Fibroblast of skin of scalp (primary cell): ENCODE measurements at places on chromosomes 12 and 14.
A peak's percentile ranks its signal among the peaks of the same experiment; 100 is the strongest.

DNA sequence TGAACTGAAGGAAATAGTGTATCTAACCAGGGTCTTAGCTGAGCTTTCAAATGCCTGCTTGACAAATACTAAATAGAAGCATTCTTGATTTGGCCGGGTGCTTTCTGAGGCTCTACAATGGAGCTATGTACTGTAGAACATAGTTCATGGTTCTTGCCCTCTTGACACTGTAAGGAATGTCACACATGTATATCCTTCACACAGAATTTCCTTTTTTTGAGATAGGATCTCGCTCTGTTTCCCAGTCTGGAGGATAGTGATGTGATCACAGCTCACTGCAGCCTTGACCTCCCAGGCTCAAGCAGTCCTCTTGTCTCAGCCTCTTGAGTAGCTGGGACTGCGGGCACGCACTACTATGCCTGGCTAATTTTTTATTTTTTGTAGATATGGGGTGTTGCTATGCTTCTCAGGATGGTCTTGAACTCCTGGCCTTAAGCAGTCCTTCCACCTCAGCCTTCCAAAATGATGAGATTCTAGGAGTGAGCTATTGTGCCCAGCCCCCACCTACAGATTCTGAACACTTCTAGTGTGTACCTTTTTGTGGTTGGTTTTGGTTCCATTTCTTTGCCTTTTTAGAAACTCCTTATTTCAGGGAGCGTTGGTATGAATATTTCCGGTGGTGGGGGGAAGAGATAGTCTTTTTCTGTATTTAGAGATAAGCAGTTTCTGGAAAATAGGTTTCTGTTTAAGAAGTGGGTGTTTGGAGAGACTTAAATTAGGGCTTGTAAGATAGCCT, 4.2 kb downstream of the MLXIP start:
- no peak for DNase-seq

DNA sequence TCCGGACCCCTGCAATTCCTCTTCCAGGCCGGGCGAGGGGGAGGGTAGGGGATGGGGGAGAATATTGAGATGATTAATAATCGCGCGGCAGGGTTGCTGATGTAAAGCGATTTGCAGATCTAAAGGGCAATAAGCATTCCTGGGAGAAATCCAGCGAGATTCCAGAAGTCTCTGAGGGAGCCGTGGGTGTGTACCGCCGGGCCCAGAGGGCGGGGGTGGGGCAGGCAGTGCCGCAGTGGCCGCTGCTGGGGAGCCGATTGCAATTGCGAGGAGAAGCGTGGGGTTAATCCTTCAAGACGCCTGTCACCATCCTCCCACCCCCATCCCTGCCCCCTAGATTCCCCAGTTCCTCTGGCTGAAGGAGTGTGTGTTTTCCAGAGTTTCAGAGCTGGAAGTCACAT, 16.4 kb downstream of the FOS start:
- DNase-seq = peak; percentile 93

- no peak for DNase-seq
These were observed 94.9 kb downstream of the VCPKMT start for GRCh38 chr14:50021261-50022031.

GRCh38 chr14:65832431-65833266, 420.1 kb downstream of the FUT8 start:
- DNase-seq = peak; percentile 45

GRCh38 chr12:108645686-108646599, 12.2 kb upstream of the SELPLG start:
- no peak for DNase-seq

DNA sequence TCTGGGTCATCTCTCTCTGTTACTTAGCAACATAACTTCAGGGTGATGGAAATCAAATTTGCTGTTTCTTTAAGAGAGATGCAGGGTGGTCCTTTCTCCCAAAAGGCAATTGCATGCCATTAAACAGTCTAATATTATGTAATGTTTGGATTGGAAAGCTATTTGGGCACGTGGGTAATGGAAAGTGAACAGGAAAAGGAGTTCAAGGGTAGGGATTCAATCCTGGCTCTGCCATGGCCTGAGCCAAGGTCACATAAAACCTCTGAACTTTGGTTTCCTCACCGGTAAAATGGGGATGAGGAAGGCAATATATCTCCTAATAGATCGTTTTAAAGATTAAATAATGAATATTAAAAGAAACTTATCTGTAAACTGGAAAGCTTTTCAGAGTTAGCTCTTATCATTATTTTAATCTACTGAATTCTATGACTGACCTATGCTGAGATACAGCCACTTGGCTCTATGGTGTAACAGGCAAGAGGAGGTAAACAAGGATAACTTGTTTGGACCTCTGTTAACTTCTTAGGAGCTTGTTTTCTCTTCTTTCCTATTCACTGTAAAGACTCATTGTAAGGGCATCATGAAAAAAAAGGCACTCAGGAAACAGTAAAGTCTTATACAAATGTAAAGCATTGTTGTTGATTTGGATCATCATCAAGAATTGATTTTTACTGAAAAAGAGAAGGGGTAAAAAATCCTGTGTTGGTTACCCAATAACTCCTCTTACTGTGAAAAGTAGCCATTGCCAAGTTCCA, 55.7 kb upstream of the OVCH1 start:
- no peak for DNase-seq

- DNase-seq = no peak
These were observed 26.3 kb downstream of the HIP1R start for GRCh38 chr12:122861587-122861970.

DNA sequence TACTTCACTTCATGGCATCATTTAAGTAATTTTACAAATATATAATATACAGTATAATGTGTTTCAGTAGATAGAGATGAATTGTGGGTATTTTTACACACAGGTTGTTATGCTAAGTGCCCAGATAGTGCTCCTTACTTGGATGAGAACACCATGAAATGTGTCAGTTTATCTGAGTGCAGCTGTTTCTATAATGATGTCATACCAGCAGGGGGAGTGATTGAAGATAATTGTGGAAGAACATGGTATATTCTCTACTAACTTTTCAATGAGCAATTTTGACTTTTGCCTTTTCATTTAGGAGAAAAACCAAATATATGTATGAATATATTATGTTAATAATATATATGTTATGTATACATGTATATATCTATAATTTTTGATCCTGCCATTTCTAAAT, 221.6 kb downstream of the LRRK2 start:
- peak; percentile 3 for DNase-seq

DNA sequence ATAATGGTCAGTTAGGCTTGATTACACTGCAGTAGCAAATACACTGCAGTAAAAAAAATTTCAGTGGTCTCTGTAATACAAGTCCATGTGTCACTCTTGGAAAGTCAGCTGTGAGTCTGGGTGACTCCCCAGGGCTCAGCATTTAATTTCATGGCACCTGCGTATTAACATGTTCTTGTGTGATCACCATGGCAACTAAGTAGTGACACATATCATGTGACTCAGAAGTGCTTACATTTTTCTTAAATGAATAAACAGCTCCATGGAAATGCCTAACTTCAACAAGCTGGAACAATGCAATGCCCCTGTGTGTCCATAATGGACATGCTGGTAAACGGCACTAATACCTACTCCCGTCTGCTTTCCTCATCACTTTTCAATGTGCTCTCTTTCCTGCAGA, 88.5 kb upstream of the ANO4 start:
- peak; percentile 6 for DNase-seq

DNA sequence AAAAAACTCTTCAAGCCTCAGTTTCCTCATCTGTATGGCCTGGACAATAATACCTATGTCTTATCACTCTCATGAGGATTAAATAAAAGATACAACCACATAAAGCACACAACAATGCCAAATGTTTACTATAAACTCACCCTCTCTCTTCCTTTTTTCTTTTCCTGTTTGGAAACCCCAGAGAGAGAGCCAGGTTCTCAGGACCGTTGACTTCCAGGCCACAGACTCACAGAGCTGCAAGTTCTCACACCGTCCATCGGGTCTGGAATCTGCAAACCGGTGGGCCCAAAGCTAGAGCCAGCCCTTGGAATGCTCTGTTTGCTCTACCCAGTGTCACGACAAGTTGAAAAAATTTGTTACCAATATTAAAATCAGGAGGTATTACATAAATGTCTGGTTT, 4.6 kb upstream of the CD4 start:
- no peak for DNase-seq

GRCh38 chr14:92473969-92474535, 39.5 kb upstream of the RIN3 start:
- DNase-seq = peak; percentile 22

GRCh38 chr12:93851257-93851671, 174.1 kb downstream of the CRADD start:
- no peak for DNase-seq

DNA sequence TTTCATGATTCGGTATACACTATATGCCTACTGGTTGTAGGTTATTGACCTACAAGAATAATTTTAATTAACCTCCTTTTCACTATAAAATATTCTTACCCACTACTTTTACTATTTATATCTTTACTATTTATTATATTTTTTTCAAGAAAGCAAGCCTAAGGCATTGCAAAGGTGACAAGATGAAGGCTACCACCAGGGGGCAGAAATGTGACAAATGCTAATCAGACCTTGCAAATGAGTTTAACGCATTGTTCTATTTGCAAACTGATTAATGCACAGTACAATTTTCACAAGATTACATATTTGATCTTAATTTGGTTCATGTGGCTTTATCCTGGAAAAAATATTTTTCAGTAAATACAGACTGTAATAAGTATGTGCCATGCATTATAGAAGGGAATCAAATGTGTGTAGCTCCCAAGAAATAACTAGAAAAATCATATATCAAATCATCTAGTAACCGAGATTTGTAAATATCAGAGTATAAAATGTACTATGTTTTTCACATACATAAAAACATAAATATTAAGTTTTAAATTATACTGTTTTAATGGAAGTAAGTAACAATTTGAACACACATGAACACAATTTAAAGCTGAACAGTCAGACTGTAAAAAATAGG, 107.0 kb downstream of the ADAMTS20 start:
- peak; percentile 59 for DNase-seq

- no peak for DNase-seq
These were observed 7.0 kb upstream of the UBE2N start for GRCh38 chr12:93448796-93449195.

DNA sequence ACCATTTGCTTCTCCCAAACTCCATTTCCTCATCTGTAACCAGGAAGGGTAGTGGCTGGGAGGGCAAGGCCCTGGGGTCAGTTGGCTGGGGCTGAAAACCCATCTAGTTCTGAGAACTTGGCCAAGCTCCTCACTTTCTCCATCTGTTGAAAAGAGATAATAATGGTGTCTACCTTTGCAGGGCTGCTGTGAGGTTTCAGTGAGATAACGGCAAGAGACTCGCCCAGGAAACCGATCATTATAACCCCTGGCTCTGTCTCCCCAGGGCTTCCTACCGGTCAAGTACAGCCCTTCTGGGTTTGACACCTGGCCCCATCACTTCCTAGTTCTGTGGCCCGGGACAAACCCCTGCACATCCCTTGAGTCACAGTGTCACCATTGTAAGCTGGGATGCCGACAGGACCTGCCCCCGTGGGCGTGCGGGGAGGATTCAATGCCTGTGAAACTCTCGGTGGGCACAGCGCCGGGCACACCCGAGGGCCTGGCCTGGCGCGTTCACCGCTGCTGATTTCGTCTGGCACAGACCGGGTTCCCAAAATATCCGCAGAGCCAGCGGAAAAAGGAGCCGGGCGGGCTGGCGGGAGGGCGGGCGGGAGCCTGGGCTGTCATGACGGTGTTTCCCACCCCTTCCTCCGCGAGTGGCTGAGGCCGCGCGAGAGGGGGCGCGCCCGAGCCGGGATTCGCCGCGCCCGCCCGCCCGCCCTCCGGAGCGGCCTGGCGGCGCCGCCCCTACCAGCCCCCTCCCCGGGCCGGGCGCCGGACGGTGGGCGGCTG, 4.4 kb downstream of the KMT5A start:
- peak; percentile 72 for DNase-seq

DNA sequence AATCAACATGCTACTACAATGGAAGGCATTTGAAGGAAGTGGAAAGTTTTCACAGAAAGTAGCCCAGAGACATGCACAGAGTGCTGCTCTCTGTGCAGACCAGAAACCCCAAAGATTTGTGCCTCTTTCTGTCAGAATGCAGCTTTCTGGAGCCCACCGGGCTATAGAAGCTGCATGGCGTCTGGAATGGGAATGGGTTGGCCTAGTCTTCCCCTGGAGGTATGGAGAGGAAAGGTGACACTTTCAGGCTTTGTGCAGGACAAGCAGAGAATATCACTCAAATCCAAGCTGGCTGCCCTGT, 21.3 kb upstream of the ZFP36L1 start:
- no peak for DNase-seq
